ENCODE measurements at places on chromosomes 12 and 14.

GRCh38 chr12:124479680-124480468 is 87.5 kb downstream of the NCOR2 start:
- DNase-seq = no peak

DNA sequence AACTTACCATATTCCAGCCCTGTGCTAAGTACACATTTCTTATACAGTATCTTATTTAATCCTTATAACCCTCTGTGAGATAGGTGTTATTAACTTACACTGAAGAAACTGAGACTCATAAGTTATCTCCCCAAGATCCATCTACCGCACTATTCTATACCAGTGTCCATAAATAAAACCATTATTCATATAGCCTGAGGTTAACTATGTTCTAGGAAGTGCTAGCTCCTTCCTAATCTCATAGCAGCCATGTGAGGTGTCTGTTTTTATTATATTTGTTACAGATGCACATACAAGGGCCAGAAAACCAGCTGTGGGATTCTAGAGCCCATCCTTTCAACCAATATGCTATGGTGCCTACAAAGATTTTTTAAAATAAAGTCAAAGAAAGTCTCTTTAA is 100.3 kb upstream of the RAP1B start:
- no peak for DNase-seq

DNA sequence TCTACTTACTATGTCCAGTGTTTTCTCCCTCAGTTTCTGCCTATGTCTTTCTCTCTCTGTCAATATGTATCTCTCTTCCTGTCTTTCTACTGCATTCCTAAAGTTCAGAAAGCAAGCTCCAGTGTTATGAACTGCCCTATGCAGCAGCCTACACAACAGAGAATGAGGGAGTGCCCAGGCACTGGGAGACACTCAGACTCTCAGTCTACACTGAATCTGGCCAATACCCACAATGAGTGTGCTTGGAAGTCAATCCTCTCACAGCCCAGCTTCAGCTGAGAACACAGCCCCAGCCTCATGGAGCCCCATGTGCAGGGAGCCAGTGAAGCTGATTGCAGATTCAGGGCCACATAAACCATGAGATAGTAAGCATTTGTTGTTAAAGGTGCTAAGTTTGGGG is 128.7 kb downstream of the ALG10 start:
- no peak for DNase-seq

- DNase-seq = no peak
Observed at GRCh38 chr12:3149515-3150307, 72.5 kb downstream of the TSPAN9 start.

GRCh38 chr12:70366581-70367257 is 629 bp downstream of the KCNMB4 start:
- no peak for DNase-seq

- no peak for DNase-seq
Observed at GRCh38 chr12:113194971-113195391, 9.5 kb downstream of the RITA1 start.

GRCh38 chr12:48946205-48946604 is 11.1 kb downstream of the ARF3 start:
- no peak for DNase-seq

GRCh38 chr14:21072031-21072473 is 1.9 kb downstream of the ARHGEF40 start:
- no peak for DNase-seq

DNA sequence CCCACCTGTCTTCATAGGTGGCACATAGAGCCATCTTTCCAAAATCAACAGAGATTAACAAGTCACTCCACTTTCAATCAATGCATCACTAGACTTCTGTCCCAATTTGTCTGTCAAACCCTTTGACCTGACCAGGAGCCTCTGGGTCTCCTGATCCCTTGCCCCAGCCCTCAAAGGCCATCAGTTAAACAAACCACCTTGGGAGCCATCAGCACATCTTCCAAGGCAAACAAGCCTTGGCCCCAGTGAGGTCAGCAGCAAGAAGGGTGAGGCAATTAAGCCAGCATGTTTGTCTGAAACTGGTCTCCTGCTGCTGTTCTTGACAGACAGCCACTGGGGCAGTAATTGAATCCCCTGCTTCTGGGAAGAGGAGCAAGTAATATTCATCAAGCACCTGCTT is 742.8 kb upstream of the TBX3 start:
- no peak for DNase-seq

GRCh38 chr12:108342985-108343384 is 3.9 kb upstream of the CMKLR1 start:
- no peak for DNase-seq

DNA sequence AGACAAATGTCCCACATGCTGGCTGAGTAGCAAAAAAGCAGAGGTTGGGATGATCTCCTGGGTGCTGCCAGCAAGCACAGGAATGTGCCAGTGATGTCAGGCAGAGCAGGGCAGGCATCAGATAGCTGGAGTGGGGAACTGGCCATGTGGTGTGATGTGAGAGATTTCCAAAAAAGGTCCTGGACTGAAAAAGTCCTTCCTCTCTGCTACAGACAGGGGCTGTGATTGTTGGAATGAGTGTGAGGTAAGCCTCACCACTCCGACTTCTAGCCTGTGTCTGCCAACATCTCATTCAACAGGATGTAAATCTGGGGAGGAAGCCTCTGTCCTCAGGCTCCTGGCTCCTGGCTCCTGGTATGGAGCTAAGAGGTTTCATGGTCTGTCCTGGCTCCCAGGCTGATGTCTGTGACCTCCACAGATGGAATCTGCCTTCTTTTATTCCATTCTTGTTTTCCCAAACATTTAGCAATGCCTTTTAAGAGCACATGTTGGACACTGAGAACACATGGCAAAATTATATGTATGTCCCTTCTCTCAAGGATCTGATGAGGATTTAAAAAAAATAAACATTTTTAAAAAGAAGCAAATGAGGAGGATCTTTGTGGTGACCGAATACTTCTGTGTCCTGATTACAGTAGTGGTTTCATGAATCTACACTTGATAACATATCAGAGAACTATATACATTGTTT is 50.1 kb upstream of the STK38L start:
- DNase-seq = no peak

DNA sequence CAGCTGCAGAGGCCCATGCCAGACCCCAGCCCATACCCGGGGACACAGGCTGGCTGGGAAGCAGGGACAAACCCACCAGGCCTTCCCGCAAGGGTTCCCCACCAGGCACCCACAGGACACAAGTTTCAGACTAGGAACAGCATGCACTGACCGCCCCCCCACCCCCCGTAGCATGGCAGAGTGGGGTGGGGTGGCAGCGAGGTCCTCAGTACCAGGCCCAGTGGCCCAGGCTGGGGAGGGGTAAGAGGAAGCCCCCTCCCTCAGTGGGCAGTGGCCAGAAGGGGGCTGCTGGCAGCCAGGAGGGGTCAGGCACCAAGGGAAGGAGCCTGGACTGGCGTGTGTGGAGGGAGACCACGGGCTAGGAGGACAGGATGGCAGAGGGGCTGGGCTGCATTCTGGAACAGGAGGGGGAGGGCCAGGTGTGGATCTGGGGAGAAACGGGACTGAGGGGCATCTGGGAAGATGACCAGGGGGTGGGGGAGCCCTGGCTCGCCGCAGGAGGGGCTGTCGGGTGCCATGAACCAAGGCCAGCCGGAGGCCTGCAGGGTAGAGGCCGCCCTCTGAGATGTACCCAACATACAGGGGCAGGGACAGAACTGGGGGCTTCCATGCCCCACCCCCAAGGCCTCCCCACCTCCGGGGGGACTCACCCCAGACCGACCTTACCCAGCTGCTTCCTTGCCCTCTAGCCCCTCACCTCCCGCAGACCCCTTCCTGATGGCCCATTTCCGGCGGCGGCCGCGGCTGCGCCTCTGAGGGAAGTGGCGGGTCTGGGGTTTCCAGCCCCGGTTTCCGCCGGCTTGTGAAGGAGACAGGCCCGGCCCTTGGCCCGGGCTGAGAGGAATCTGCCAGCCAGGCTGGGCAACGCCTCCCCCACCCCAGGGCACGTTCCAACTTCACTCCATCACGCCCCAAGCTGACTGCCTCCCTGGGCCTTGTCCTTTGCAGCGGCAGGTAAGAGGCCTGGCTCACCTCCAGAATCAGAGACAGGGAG is 5.6 kb upstream of the JAG2 start:
- DNase-seq = no peak

DNA sequence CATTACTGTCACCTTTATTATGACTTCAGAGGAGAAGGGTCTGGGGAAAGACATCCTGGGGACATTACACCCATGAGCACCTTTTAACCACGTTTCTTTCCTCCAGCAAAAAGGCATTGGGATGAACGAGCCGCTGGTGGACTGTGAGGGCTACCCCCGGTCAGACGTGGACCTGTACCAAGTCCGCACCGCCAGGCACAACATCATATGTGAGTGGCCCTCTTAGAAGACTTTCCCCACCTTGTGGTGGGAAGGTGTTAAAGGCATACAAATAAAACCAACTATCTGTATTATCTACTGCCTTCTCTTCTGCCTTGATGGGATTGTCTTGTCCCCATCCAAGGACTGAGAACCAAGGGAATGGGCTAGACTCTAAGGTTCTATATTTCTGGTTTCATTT is 6.0 kb downstream of the PSMD9 start:
- DNase-seq = no peak

- no peak for DNase-seq
Observed at GRCh38 chr14:82710267-82710841, 1176.7 kb upstream of the SEL1L start.

GRCh38 chr12:107684990-107685359 is 624 bp upstream of the PWP1 start:
- DNase-seq = no peak

GRCh38 chr12:122190842-122191668 is 8.1 kb downstream of the LRRC43 start:
- DNase-seq = no peak

DNA sequence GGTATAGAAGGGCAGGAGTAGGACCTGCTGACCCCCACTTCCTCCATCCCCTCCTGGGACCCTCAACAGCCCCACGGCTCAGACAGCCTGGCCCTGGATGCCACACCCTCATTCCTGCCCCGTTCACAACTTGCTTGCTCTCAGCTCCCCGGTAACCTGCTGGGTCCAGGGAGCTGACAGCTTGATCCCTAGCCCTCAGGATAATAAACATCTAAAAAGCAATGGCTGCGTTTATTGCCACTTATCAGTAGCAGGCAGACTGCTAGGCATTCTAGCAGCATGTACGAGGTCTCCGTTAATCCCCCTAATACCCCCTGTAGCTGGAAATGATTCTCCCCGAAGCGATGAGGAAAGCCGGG is 24.3 kb upstream of the RPLP0 start:
- no peak for DNase-seq

GRCh38 chr14:24576771-24577170 is 721 bp upstream of the CTSG start:
- no peak for DNase-seq

- DNase-seq = no peak
Observed at GRCh38 chr12:40999210-40999609, 188.9 kb upstream of the PDZRN4 start.

DNA sequence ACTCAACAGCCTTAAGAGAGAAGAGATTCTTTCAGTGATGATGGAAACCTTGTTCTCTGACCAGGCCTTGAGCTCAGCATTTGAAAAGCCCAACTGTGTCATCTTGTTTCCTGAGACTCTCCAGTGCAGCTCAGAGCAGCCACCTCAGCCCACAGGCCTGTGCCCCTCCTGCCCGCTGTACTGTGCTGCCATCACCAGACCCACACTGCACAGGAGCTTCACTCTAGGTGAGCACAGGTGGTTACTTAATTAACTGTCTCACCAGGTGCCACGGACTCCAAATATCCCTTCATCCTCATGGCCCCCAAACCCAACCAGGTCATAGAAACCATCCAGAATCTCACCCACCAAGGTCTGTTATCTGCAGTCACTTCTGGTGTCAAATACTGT is 51.3 kb downstream of the JAG2 start:
- no peak for DNase-seq

GRCh38 chr14:71449316-71450055 is 482.7 kb upstream of the RGS6 start:
- DNase-seq = no peak

GRCh38 chr12:78981-79380 is 12.4 kb downstream of the IQSEC3 start:
- no peak for DNase-seq

GRCh38 chr14:30210630-30211029 is 283.0 kb upstream of the PRKD1 start:
- DNase-seq = no peak

GRCh38 chr12:96084624-96085023 is 49.2 kb upstream of the LTA4H start:
- DNase-seq = no peak

- DNase-seq = no peak
Observed at GRCh38 chr12:22828066-22828465, 203.1 kb downstream of the ETNK1 start.

DNA sequence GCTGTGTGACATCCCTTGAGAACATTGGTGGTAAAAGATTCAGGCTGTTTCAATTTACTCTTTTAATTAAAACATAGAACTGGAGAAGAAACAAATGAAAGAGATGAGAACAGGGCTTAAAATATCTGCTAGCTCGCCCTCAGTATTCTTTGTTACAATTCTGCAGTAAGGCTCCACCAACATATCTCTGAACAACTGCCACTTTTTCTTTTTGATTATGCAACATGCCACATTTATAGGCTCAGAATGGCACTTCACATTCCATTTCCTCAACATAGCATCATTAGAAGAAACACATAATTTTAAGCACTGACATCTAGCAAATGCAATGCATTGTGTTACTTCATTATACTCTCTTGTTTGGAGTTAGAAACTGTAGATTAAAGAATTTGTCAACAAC is 1315.2 kb downstream of the LRFN5 start:
- DNase-seq = no peak

GRCh38 chr12:32507942-32508320 is 108.6 kb downstream of the FGD4 start:
- DNase-seq = no peak

DNA sequence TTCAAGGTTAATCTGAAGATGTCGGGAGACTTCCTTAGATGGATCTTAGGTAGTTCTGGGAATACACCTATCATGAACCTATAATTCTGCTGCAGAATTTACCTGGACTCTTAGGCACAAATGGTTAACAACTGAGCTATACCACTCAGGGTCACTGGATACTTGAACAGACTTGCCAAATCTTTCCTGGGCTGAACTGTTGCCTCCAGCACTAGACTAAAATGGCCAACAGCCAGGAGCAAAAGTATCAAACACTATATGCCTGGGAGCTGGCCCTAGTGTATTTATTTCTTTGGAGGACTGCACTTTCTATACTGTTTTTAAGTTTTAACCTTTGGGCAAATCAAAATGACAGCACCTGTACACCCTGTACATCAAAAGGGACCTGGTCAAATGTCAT is 252.8 kb downstream of the TMEM117 start:
- no peak for DNase-seq

DNA sequence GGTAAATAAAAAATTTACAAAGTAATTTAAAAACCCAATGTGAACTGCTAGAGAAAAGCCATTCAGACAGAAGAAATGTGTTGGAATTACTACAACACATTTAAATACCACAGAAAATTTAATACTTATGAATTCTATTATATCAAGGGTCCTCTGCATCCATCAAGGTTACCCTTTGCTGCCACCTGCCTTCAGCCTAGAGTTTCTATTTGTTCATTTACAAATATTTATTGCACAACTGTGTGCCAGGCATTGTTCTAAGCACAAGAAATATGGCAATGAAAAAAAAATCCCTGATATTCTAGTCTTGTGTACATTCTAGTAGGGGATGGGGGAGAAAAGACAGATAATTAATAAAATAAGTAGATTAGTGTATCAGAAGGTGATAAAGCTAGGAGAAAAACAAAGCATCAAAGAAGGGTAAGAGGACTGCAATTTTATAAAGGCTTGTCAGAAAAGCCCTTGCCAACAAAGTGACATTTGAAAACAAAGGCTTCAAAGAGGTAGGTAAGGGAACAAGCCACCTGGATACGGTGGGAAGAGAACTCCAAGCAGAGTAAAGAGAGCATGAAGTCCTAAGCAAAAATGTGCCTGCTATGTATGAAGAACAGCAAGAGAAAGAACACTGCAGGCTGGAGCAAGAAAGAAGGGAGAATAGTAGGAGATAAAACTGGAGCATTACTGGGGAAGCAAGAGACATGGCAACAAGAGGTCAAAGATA is 59.1 kb upstream of the SLC6A13 start:
- no peak for DNase-seq

Data from esophagus squamous epithelium (tissue), 5 donors.